Hepatocyte (in vitro differentiated cells): ENCODE measurements at places on chromosomes 6 and 20.

DNA sequence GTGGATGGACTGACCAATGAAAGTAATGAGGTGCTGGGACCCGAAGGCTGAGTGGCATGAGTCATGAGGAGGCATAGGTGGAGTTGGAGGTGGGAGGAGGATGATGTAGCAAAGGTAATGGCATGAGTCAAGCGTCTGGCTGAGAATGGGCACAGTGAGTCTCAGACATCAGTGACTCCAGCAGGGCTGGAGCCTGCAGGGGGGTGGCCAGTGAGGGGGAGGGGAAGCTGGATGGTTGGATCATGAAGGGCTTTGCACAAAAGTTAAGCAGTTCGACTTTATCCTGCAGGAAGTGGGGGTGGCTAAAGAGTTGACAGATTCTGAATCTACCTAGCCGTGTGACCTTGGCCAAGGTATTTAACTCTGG is 99.0 kb upstream of the IYD start:
- DNase-seq: peak; percentile 72

- no peak for DNase-seq
These were observed 93.2 kb downstream of the FOXO3 start for GRCh38 chr6:108653949-108654348.

- no peak for DNase-seq
These were observed 22.2 kb upstream of the MRPS10 start for GRCh38 chr6:42239736-42240375.

DNA sequence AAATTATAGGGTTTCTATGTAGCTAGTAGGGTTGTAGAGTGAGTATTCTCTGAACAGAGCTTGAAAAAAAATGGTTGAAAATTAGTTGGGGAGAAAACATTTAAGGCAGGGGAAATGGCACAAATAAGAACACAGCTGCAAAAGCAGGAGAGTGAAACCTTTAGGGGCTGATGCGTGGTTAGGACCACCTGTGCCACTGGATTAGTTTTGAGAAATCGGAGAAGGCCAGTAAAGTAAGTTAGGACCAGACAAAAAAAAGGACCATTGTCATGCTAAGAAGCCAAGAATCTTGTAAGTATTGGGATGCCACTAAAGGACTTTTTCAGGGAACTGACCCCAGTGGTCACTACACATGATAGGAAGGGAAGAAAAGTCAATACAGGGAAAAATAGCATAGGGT is 9.4 kb downstream of the PLAGL1 start:
- no peak for DNase-seq

- peak; percentile 48 for DNase-seq
These were observed 201.3 kb upstream of the SSTR4 start for GRCh38 chr20:22833851-22834250.

DNA sequence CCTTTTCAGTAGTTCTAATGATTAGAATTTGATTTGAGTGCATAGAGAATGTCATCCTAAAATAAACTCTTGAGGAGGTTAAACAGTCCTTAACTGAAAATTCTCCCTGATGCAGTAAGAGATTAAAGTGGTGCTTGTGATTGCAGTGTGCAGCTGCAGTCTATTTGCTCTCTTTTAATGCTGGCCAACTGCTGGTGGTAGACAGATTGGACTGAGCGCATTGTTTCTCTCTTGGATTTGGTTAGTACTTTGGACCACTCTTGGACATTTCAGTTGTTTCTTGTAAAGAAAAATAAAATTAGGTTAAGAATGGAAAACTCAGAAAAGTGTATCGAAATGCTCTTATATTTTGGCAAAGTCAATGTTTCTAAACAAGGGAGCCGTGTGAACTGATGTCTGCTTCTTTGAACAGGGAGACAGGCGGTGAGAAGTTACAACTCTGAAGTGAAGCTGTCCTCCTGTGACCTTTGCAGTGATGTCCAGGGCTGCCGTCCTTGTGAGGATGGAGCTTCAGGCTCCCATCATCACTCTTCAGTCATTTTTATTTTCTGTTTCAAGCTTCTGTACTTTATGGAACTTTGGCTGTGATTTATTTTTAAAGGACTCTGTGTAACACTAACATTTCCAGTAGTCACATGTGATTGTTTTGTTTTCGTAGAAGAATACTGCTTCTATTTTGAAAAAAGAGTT is 127.2 kb downstream of the CD109 start:
- no peak for DNase-seq

GRCh38 chr20:60266177-60266823 is 308.1 kb downstream of the CDH26 start:
- DNase-seq: no peak

DNA sequence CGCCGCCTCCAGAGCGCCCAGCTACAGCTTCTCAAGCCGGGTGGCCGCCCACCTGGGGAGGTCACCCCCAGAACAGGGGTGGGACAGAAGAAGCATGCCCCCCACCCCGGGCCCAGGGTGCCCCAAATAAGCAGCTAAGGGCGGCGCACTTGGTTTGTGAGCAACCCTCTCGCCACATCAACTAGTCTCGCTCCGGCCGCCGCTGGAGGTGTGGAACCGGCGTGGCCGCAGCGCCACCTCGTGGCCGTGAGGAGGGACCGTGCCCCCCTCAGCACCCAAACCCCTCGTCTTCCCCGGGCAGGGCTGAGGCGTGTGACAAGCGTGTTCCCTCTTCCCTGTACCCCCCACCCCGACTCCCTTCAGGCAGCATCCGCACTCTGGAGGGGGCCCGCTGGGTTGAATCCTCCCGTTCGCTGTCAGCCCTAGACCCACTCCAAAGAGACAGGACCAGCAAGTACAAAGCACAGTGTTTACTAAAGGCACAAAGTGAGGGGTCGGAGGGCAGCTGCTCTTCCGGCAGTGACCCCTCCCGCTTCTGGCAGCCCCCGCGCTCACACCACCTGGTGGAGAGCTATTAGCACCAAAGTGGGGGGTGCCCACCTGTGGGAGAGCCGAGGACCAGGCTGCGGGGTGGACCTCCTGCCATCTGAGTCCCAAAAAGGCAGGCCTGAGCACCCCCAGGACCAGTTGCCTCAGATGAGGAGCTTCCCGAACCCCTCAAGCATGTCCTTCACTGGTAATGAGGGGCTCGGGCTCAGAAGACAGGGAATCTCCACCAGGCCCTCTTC is 45.4 kb downstream of the MDFI start:
- peak; percentile 89 for DNase-seq

DNA sequence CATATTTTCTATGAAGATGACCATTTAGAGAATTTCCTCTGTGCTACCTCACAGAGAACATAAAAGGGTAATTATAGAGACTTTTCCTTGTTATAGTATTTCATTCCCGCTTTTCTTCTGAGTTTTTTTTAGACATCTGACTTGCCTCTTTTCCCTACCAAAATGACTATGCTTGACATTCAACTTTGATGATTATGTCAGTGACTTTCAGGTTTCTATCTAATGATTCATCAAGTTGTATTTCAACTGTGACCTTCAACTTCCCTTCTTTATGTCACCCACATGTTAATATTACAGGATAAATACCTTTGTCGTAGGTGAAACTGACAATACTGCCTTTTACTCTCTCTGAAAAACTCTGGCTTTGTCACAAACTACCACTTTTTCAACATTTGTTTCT is 95.3 kb downstream of the MLIP start:
- DNase-seq: no peak

- no peak for DNase-seq
These were observed 21.7 kb downstream of the SEC63 start for GRCh38 chr6:107936162-107936909.

DNA sequence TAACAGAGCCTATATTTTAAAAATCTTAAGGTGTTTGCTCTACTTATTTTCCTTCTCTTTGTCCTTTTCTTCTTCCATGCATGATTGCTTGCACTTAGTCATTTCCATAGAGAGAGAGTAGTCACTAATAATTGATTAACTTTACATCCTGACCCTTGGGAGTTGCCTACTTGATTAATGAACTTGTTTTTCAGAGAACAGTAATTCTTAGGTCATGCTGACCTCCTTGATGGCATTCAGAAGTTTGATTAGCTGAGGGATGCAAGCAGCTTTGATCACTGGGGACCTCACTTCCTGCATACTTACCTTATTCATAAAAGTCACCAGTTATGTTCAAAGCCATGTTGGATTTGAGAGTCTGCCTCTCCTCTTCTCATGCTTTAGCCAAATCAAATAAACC is 715.6 kb upstream of the ID4 start:
- DNase-seq: no peak

DNA sequence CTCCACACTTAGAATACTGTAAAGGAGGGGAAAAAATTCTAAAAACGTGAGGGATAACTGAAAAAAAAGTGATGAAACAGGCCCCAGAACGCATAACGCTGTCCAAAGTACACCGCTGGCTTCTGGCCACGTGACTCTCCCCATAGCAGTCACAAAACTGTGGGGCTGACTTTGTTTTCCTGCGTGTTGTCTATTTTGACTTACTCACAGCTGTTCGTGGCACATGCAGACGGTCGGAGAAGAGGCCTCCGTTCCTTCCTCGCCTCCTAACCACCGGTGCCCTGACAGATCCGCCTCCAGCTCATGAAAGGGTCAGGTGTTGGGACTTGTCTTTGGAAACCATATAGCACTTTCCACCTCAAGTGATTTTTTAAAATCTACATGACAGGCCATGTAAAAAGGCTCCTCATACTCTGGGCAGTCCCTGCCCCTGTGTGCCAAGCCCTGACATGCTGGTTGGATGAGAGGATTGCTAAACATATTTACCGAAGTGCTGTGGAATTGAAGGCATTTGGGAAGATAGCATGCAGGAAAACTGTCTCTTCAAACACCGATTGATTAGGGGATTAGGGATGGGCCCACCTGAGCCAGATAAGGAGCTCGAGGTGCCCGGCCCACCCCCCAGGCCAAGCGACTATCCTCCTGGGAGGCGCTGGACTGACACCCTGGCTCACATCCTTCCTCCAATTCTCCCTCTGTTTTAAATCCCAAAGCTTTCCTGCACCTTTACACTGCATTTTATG is 54.8 kb downstream of the DACT2 start:
- DNase-seq: peak; percentile 74

GRCh38 chr6:116530436-116530835 is 15.0 kb downstream of the TRAPPC3L start:
- no peak for DNase-seq

DNA sequence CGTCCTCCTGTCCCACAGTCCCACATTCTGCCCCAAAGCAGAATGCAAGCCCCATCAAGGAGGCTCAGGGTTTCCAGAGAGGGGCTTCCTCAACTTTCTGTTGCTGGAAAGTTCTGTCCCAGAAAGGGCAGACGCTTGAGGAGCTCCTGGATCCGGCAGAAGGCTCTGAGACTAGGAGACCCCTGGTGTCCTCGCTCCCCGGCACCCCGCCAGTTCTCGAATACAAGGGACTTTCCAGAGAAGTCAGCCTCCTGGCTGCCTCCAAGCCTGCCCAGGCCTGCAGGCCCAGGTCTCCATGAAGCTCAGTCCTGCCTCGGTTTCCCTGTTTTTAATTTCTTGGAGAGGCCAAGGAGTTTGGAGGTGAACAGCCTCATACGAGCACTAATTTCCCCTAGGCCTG is 150.4 kb downstream of the CEBPB start:
- no peak for DNase-seq

GRCh38 chr6:152189736-152190135 is 382.3 kb downstream of the ESR1 start:
- DNase-seq: no peak

DNA sequence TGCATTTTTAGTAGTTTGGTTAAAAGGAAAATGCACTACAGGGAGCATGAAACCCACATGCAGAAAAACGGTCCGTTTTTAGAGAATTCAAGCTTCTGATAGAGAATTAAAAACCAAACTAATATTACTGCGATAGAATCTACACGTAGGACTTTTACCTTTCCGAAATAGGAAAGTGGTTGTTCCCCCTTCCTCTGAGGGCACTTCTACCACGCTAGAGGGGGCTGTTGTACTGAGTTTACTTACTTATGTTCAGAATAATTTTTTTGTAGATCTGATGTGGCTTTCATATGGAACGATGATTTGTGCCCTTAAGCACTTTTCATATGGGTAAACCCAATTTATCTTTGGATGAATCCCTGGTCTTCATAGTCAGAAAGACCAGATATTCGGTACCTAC is 264.3 kb upstream of the PLN start:
- peak; percentile 81 for DNase-seq

- no peak for DNase-seq
These were observed 163.7 kb upstream of the AKAP12 start for GRCh38 chr6:151075930-151076555.

DNA sequence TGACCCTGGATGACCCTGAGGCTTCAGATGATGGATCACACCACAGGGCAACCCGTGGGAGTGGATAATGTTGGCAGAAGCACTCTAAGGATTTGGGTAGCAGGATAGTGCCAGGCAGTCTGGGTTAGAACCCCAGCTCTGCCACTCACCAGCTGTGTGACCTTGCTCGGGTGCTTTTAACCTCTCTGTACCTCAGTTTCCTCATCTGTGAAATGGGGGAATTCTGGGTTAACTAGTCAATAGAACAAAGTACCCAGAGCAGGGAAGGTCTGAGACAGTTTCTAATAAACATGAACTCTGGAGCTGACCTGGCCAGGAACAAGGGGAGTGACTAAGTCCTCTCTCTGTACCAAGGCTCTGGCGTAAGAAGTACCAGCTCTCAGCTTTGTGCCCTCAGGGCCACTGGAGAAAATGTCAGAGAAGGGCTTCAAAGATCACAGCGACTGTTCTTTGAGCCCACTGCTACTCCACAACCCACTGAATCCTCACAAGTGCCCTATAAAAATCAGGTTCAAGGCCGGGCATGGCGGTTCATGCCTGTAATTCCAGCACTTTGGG is 14.7 kb upstream of the NOL4L start:
- DNase-seq: no peak

DNA sequence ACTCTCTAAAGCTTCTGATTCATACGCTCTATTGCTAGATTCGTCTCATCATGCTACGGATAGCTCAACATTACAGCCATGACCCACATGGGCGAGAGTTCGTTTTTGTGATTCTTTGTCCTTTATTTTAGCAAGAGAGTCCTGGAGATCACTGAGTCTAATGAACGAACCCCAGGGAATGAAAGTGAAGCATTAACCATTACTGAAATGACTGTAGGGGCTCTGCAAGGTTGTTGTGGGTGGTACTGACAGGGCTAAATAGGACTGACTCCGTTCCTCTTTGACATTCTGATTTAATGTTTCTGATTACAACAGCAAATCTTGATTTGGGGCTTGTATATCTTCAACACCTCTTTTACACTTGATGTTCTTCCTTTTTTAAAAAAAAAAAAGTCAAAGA is 13.7 kb upstream of the RTF2 start:
- no peak for DNase-seq

GRCh38 chr6:7148100-7148822 is 40.5 kb downstream of the RREB1 start:
- DNase-seq: no peak

DNA sequence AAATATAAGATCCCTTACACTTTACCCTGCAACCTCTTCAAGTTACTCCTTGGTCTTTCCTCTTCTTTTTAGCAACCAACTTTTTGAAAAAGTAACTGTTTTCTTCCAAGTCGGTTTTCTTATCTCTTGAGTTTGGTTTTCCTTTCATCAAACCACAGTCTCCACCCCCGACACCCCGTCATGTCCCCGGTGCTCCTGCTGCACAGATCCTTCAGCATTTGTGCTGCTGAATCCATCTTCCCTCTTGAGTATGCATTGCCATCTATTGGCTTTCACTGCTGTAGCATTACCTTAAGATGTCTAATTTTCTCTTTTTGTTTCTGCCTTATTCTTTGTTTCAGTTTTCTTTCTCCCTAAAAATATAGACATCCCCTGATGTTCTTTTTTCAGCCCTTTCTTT is 11.9 kb upstream of the TNFRSF21 start:
- DNase-seq: no peak

GRCh38 chr6:155481215-155481614 is 25.6 kb upstream of the NOX3 start:
- DNase-seq: no peak

GRCh38 chr6:82245376-82245775 is 2.2 kb downstream of the IBTK start:
- no peak for DNase-seq

- no peak for DNase-seq
These were observed 21.1 kb upstream of the NEDD9 start for GRCh38 chr6:11253594-11253993.
